Natural killer cell (primary cell): ENCODE measurements at places on chromosomes 3 and 15.

GRCh38 chr3:126134219-126134975 is 46.0 kb downstream of the ALDH1L1 start:
- peak; percentile 62 for DNase-seq

DNA sequence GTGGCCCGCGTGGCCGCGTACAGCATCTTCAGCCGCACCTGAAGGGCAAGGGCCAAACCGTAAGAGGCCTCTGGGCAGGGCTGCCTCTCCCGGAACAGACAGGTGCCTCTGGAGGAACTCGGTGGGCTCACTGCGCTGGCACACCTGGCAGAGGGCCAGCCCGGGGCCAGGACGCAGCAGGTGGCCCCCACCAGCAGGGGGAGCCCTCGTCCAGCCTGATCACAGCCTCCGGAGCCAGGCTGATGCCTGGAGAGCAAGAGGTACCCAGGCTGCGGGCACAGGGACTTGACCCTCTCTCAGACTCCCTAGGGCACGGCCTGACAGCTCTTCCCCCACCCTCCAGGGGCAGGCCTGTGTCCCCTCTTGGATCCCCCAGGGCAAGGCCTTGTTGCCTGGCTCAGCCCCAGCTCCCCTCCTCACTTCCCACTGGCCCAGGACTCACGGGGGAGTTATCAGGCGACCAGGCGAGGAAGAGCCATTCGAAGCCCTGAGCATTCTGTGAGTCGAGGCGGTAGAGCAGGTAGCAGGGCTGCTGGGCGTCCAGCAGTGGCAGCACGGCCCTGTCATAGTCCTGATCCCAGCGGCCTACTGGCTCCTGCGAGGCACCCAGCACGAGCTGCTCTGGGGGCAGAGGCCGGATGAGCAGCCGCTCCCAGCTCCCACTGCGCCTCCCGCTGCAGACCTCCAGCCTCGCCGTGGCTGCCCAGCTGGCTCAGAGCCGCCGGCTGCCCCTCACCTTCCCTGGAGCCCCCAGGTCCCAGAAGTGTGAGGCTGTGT is 6.2 kb upstream of the TLR9 start:
- peak; percentile 94 for DNase-seq

GRCh38 chr3:15271785-15272381 is 60.5 kb downstream of the SH3BP5 start:
- DNase-seq: peak; percentile 68

- DNase-seq: no peak
Measured at GRCh38 chr3:32474201-32474600, 28.5 kb downstream of the CMTM6 start.

- no peak for DNase-seq
Measured at GRCh38 chr3:150942221-150942620, 30.3 kb downstream of the CLRN1 start.

GRCh38 chr3:123365450-123366143 is 83.3 kb downstream of the ADCY5 start:
- no peak for DNase-seq

GRCh38 chr3:83926291-83926690 is 1032.5 kb upstream of the CADM2 start:
- DNase-seq: no peak

- peak; percentile 45 for DNase-seq
Measured at GRCh38 chr3:119240101-119240590, 532 bp downstream of the B4GALT4 start.

DNA sequence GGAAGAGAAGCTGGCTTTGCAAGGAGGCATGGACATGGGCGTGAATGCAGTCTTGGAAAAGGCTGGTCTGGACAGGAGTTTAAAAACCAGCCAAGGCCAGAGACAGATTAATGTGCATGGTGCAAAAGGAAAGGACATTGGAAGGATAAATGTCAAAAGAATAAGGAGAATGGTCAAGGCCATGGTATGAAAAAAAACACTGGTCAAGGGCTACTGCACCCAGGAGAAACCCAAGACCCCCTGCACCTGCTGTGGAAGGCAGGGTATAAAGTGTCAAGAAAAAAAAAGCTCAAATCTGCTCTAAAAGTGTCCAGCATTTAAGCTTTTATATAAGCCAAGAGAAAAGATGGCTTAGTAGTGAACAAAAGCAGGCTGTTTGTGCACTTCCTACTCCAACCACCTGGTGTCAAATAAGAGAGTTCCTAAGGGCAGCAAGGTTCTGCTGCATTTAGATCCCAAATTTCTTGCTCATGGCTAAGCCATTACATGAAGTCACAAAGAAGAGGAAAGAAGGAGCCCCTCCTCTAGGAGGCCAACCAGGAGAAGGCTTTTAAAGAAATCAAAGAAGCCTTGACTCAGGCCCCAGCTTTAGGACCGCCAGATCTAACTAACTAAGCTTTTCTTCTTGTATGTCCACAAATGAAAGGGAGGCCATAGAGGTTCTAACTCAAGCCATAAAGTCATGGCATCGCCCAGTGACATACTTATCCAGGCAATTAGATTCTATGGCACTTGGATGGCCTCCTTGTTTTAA is 16.9 kb downstream of the CCR4 start:
- DNase-seq: no peak

DNA sequence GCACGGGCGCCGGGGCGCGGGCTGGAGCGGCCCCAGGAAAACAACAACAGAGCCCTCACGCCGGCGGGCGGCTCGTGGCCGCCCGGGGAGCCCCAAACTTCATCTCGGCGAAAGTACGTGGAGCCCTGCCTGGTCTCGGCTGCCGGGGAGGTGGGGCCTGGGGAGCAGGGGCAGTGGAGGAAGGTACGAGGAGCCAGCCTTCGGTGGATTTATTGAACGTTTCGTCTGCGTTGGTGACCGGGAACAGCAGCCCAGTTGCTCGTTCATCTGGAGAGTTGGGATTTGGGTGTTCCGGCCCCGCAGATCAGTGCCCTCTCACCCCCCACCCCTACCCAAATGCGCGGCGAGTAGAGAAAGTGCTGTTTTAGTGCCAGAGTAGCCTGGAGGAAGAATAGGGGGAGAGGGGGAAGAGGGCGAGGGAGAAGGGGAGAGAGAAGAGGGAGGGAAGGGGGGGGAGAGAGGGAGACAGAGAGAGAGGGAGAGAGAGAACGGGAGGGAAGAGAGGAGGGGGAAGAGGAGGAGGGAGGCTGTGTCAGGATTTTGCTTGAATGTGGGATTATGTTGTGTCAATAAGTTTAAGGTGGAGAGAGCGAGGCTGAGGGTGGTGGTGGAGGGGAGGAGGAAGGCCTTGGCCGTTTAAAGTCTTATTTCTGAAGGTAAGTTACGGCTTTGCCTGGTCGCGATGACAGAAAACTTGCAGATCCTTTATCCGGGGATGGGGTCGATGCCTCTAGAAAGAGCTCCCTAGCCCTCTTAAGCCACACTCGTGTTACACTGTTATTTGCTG is 970 bp downstream of the BBX start:
- peak; percentile 51 for DNase-seq

GRCh38 chr15:56491110-56491722 is 26.3 kb upstream of the MNS1 start:
- DNase-seq: peak; percentile 73

DNA sequence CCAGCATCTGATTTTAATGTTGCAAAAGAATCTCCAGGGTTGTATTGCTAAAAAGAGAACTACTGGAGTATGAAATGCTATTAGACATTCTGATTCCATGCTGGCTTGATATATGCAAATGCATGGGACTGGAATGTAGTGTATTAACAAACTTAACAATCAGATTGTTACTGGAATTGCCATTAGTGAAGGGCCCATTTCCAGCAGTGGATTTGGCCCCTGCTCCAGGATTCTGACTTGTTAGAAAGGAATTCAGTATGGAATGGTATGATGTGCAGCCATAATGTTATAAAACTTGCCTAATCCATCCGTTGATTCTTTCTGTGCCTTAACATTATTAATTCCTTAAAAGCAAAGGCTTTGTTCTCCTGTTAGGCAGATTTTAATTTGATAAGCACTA is 7.9 kb downstream of the ARRDC4 start:
- no peak for DNase-seq

DNA sequence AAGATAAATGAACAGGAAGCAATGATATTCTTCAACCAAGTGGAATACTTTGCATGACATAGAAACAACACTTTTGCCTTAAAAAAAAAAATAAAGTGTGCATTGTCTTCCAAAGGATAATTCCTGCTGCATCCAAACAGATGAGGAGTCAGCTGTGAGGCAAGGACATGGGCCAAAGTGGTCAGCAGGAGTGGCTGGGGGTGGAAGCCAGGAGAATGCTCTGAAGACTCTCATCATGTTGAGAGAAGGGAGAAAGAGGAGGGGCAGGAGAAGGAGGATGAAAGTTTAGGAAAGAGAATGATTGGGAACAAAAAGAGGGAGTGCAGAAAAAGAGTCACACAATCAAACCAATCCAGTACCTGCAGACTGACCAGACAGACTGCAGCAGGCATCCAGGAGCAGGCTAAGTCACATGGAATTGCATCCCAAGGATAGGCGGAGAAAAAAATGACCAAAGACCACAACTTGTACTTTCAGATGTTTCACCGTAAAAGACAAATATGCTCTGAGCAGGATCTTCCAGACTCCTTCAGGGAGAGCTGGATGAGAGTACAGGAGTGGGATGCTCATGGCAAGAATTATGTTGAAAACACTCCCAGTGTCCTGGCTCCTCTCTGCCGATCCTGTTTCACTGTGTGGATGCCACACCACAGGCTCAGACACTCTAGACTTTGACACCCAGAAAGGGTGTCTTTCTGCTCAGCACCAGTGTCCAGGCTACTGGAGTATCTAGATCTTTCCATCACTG is 11.9 kb downstream of the ABI3BP start:
- no peak for DNase-seq

GRCh38 chr3:13528217-13528867 is 20.6 kb upstream of the FBLN2 start:
- no peak for DNase-seq

- no peak for DNase-seq
Measured at GRCh38 chr3:79551997-79552396, 215.8 kb downstream of the ROBO1 start.

- no peak for DNase-seq
Measured at GRCh38 chr3:126661532-126662364, 6.8 kb upstream of the TXNRD3 start.

- no peak for DNase-seq
Measured at GRCh38 chr3:113147681-113148261, 63.6 kb upstream of the BOC start.

- DNase-seq: no peak
Measured at GRCh38 chr3:113575206-113575605, 42.9 kb downstream of the SIDT1 start.

GRCh38 chr15:65189102-65189740 is 4.1 kb upstream of the CLPX start:
- DNase-seq: no peak

DNA sequence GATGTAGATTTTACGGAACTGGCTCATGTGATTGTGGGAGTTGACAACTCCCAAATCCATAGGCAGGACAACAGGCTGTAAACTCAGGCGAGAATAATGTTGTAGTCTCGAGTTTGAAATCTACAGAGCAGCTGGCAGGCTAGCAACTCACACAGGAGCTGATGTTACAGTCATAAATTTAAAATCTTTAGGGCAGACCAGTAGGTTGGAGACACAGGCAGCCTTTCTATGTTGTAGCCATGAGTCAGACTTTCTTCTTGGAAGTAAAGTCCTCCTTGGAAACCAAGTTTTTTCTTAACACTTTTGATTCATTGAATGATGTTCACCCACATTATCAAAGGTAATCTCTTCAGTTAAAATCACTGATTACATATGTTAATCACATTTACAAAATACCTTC is 89.1 kb upstream of the ALCAM start:
- DNase-seq: no peak

DNA sequence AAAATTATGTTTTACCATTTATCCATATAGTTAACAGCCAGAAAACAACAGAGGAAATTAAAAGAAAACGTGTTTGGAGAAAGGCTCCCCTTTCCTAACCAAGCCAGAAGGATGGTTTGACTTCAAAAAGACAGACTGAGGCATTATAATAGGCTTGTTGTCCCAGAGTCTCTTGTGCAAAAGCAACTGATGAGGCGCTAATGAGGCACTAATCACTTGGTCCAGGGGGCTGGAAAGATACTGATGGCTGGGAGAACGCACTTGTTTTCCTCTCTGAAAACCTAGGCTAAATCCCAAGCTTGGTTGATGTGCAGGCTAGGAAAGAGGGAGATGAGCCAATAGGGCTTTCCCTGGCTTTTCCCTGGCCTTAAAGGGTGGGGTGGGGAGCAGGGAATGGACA is 389.6 kb downstream of the NTRK3 start:
- DNase-seq: no peak

DNA sequence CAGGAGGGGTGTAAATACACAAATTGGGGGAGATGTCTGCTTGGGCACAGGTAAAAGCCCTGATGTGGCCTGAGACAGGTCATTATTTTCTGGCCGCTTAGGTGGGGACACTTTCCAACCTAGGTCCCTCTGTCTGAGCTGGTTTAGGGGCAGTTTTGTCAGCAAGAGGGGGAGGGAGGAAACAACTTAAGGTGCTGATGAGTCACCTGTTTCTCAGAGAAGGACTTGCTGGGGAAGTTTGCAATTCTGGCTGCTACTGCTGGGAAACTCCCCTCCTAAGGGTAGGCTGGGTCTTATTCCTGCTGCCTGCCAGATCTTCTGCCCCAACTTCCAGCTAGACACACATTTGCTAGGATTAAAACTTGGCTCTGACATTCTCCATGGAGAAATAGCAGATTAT is 4.8 kb upstream of the RHOV start:
- DNase-seq: peak; percentile 55

GRCh38 chr3:83770664-83771402 is 1188.0 kb upstream of the CADM2 start:
- no peak for DNase-seq

DNA sequence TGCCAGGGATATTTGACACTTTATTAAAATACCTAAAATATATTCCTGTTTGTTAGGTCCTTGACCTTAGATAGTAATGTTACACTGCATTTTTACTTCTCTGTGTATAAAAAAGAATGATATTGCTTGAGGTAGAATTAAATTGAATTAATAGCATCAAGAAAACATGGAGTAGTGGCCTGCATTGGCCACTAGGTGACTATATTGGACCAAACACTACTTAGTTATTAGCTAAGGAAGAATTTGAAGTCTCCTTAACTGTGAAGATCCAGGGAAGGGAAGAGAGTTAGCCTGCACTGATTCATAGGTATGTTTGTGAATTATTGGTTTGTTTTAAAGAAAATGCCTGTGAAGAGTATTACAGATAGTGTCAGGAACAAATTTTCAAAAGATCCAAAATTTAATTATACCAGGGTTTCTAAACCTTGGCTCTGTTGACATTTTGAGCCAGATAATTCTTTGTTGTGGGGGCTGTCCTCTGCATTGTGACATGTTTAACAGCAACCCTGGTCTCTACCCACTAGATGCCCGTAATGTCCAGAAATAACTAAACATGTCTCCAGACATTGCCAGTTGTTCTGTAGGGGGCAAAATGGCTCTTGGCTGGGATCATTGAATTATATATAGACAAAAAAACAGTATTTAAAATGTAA is 103.6 kb upstream of the THSD4 start:
- no peak for DNase-seq

- DNase-seq: no peak
Measured at GRCh38 chr3:138405486-138405885, 28.9 kb upstream of the ESYT3 start.

DNA sequence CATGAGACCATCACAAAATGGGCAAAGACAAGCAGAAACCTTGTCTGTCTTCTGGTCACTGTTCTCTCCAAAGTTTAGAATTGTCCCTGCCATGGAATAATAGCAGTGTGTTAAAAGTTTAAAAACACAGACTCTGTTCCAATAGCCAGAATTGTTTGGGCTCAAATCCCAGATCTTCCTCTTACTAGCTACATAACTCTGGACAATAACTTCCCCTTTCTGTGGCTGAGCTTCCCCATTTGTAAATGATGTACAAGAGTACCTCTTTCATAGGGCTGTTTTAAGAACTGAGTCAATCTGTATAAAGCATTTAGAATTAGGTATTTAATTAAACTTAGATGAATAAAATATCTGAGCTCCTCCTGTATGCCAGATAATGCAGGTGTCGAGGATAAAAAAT is 623.0 kb downstream of the NTRK3 start:
- no peak for DNase-seq

GRCh38 chr15:91385311-91385710 is 285.3 kb downstream of the SV2B start:
- DNase-seq: no peak
